ENCODE measurements at places on chromosomes 1 and 21. TPM values are rescaled to one million over a fixed set of nuclear protein-coding genes. Genes with fewer than 3 reads are reported as not detected.

NPR1 gene
- not detected for total RNA-seq

ATAD3C gene
- total RNA-seq = 0.53 TPM

HMCN1 gene
- total RNA-seq = 0.04 TPM

DNA sequence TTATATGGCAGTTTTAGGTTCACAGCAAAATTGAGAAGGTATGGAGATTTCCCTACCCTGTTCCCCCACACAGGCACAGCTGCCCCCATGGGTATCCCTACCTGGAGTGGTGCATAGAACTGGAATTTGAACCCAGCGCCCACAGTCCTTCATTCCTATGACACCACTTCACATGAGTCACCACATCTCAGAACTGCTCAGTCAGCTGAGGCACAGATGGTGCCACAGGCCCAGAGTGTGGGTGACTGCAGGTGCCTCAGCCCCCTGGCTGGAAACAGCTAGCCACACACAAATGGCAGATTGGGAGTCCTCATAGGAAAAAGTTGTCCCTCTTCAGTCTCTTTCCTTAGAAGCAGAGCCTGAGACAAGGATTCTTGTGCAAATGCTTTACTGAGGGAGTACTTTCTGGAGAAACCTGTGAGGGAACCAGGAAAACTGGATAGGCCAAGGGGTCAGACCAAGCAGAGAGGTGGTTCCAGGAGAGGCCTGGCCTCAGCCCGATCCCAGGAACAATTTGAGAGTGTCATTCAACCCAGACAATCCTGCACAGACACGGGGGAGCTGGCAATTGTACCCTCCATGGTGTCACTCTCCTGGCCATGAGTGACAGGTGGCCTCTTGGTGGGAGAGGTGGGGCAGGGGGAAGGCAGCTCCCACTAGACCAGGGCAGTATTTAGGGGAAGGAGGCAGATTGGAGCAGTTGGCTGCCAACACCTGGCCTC, 6.9 kb downstream of the PLA2G2D start:
- no peak for DNase-seq

DNA sequence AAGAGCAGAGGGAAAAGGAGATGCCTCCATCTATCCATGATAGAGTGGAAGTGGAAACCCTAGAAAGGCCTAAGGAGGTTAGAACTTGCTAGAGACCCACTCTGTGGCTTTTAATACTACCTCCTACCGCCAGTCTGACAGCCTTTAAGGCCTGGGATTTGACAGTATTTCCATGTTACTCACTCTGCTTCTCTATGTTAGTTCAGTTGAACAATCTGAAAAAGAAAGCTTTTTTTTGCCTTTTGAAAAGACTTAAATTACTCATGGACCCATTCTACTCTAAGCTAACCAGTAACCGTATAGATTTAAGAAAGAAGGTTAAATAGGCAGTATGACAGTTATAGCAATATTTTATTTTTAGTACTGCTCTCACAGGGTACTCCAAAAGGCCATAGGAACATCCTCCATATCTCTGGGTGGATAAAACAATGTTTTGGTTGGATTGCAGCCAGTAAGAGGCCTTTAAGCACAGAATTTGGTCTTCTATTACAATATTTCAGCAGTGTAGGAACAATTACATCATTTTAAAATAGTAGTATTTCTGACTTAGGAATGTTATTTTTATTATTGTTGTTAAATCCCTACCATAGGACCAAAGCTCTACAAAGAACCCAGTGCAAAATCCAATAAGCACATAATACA, 15.9 kb upstream of the GPR25 start:
- no peak for DNase-seq

DNA sequence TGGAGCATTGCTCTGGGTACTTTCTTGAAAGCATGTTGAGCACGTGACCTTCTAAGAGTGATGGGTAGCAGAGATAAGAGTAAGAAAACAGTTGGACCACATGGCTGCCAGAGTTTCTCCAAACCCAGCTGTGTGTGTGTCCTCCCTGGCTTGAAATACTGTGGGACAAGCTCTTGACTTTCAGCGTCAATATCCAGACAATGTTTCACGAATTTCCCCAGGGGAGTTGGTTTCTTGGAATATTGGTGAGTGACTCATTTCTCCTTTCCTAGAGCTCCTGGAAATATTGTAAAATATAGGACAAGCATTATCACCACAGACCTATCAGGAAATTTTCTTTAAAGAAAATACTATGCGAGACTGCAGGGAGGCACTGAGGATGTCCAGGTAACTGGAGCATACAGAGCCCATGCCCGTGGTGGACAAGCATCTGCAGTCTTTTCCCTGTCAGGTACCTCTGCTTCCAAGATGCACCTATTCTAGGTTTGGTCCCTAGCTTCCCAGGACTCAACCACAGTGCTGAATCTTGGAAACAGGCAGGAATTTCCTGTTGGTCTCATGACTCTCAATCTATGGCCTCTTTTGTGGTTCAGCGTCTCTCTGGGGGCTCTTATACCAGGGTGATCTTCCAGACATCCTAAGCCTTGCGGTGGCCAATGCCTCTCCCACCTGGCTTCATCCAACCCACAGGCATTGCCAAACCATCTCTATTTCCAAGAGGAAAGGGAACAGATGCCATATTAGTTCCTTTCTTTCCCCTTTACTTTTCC, 67.4 kb downstream of the KCNJ6 start:
- DNase-seq = no peak

GRCh38 chr1:5720936-5721335, 271.3 kb downstream of the NPHP4 start:
- peak; percentile 3 for DNase-seq
